Activated T-cell treated with anti-CD3 and anti-CD28 coated beads, Interleukin-2, amount 50 U/mL, for 48 hours (primary cell): ENCODE measurements at places on chromosomes 3 and 15.

- no peak for DNase-seq
Observed at GRCh38 chr15:62886431-62887071, 156.0 kb upstream of the TPM1 start.

DNA sequence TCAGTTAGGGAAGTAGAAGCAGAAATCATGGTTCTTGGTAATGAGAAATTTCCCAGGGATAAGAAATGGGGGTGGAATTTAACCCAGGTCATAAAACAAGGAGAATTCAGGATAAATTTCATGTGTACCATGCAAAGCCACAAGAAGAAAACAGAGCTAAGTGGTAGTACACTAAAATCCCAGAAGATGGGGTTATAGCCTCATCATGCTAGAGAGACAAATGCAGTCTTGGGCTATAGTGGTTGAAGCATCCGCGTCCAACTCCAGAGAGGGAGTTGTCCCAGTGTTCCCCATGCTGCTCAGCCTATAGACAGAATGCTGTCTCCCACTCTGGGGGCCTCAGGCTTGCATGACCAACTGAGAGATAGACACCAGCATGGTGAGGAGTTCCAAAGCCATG is 36.2 kb upstream of the CLRN1 start:
- no peak for DNase-seq

- DNase-seq, result no peak
Observed at GRCh38 chr15:89728254-89728653, 22.8 kb downstream of the MESP1 start.

DNA sequence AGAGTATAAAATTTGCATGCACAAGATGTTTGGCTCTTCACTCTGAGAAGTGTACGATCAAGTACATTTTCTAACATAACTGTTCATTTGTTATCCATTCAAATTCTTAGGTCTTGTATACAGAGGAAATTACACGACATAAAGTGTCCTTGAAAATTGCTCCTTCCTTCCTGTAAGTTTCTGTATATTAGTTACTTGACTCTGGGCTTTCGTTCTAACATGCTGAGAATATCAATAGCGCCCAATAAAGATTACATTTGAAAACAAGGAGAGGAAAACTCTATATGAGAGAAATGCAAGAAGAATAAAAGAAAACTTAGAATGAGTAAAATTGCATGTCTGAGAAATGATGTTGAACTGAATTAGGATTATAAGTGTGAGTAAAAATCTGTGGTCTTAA is 722.5 kb upstream of the CADM2 start:
- no peak for DNase-seq

GRCh38 chr15:91032919-91033803 is 10.8 kb upstream of the VPS33B start:
- peak; percentile 78 for DNase-seq

- no peak for DNase-seq
Observed at GRCh38 chr3:183586477-183586876, 31.0 kb upstream of the KLHL6 start.

DNA sequence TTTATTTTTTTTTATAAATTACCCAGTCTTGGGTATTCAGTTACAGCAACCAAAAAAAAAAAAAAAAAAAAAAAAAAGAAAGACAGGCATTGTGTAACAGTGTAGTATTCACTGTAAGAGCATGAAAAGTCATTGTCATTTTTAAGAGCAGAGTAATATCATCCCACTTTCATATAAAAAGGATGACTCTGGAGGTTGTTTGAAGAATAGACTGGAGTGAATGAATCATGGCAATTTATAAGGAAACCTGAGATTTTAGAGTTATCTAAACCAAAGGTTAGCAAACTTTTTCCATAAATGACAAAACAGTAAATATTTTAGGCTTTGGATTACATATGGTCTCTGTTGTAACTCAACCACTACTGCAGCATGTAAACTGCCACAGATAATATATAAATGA is 794.9 kb downstream of the NTRK3 start:
- no peak for DNase-seq

GRCh38 chr3:57999417-58000115 is 8.7 kb upstream of the FLNB start:
- DNase-seq, result no peak

DNA sequence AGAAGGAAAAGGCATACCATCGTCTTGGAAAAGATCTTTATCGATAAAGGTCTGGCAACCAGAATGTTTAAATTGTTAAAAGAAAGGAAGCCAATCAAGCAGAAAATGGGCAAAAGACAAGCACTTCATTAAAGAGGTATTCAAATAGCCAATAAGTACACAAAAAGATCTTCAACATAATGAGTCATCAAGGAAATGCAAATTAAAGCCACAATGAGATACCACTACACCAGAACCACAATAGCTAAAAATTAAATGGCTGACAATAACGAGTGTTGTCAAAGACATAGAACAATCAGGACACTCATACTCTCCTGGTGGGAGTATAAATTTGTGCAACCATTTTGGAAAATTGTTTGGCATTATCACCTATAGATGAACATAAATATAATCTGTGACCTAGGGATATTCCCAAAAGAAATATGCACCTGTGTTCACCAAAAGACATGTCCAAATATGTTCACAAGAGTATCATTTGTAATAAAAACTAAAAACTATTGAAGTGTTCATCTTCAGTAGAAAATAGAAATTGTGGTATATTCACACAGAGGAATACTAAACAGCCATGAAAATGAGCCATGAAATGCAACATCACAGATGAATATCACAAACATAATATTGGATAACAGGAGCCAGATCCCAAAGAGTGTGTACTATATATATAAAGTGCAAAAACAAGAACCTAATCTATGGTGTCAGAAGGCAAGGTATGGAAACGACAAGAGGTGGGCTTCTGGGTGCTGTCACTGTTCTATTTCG is 14.4 kb upstream of the BTBD1 start:
- no peak for DNase-seq
